Activated T-cell treated with anti-CD3 and anti-CD28 coated beads, Interleukin-2, amount 50 U/mL, for 48 hours (primary cell): ENCODE measurements at places on chromosomes 6 and 20.

GRCh38 chr20:63357921-63358905 is 2.9 kb downstream of the CHRNA4 start:
- DNase-seq: no peak

GRCh38 chr6:128711149-128711548 is 171.8 kb upstream of the LAMA2 start:
- no peak for DNase-seq

DNA sequence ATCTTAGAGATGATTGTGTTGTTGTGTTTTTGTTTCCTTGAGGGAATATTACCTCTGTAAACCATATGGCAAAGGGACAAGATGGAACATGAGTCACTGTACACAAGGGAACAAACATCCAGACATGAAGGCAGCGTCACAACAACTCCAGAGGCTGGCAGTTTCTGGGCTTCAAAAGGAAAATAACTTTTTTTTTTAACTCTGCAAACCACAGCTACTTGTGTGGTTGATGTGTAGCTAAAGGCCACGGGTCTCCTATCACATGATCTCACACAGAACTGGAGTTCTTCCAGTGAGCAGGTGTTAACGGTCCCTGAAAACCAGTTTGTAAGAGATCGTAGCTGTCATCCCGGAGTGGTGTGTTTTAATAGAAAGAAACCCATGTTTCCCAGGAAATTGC is 33.2 kb upstream of the HBS1L start:
- no peak for DNase-seq

DNA sequence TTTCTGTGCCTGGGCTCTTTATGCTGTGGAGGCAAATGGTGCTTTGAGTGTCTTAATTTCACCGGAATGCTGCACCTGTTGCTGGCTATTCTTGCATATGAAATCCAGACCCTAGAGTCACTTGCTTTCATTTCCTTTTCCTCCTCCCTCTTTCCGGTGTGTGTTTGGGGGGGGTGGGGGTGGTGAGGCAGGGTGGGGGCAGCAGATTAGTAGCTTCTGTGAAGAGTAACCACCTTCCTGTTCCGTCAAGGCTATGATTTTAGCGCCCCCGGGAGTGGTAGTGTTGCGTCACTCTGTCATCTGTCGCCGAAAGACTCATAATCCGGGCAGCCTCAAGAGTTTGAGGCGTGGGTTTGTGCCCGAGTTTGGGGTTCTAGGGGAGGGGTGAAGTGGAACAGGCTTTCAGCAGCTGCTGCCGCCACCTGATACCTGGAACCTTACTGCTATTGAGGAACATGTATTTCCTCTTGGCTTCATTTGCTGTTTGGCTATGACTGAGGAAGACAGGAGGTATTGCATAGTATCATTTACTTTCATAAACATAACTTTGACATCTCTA is 49.1 kb downstream of the UTRN start:
- peak; percentile 73 for DNase-seq

- peak; percentile 86 for DNase-seq
Observed at GRCh38 chr6:142946924-142947713, 2.1 kb upstream of the HIVEP2 start.

- DNase-seq: no peak
Observed at GRCh38 chr20:61662226-61662967, 403.3 kb downstream of the TAF4 start.

GRCh38 chr20:37233548-37234253 is 27.9 kb downstream of the GHRH start:
- no peak for DNase-seq

- no peak for DNase-seq
Observed at GRCh38 chr6:7134999-7135745, 27.4 kb downstream of the RREB1 start.

DNA sequence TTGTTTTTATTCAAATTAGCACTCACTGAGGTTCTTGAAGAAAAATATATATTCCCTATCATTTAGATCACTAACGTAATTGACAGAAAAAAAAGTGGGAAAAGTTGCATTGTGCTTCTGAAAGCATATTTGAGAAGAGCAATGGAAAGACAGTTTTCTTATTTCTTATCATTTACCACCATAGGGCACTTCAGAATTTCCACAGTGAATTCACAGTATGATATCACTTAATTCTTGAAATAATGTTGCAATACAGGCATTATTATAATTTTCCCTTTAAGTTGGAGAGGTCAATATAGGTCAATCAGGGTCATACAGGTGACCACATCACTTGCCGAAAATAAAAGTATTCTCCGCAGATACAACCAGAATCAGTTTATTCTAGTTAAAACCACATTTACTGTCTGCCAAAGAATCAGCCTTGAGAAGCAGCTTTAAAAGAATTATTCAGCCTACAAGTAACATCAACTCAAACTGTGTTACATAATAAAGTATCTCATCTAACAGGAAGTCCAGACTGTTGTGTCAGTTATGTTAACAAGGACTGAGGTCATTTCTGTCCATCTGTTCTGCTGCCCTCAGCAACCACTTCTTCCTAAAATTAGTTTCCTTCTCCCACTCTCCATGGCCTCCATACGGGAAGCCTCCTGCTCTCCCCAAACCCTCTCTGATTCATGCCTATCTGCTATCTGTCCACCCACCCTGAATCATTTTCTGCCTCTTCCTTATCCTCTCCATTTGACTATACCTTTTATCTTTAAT is 121.2 kb downstream of the SIM1 start:
- no peak for DNase-seq

DNA sequence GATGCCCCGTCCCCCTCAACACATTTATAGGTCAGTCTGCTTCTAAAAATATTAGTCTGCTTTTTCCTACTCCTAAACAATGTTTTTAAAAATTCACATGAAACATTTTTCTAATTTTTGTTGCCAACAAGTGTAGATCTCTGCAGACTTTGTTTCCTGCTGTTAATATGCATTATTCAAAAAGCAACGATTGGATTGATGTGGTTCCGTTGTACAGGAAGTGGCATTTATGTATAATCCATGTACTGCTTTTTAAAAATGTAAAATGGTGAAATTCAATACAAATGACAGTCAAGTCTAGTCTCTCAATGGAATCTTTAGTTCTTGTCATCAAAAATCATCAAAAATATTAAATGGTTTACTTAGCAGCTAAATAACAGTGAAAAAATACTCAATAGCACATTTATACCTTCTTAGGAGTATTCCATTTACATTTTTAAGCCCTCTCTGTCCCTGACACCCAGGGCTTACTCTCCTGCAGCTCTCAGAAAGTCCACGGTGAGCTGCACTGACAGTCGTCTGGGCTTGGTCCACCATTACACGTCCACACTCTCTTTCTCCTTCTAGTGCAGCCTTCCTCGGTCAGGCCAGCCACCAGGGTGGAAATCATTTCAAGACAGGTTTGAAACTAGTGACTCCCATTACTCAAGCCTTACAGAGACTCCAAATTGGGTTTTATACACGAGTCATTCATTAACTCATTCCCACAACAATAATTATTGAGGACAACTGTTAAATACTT is 211.5 kb downstream of the TMEM200A start:
- no peak for DNase-seq

- no peak for DNase-seq
Observed at GRCh38 chr6:68225729-68226128, 409.4 kb upstream of the ADGRB3 start.

DNA sequence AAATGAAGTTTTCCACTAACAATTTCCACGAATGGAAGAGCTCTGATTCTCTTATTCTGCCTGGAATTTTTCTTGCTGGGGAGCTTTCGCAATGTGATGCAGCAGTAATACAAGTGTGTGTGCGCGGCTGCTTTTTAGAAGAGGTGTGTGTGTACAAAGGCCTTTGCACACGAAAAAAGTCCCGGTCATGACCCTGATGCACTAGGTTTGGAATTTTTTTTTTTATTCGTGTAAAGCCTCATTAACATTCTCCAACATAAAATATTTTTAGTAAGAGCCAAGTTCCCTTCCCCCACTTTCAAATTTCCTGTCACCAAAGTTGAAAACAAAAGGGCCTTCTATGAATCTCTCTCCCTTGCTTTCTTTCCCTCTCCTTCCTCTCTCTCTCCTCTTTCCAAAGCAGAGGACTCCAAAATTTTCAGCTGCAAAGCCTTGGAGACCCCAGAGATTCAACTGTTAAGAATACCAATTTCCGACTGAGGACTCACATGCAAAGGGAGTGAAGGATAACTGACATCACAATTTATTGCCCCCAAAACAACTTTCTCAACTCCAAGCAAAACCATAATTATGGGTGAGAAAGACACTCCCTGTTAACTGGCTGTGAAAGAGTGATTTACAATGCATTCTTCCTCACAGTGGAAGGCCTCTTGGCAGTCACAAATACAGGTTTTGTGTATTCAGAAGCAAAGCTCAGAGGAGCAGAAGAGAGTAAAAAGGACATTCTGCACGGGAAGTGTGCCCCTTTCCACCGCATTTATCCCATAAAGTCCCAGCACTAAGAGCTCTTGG is 421.2 kb upstream of the JARID2 start:
- DNase-seq: no peak

- DNase-seq: no peak
Observed at GRCh38 chr6:34234667-34235306, 1.9 kb upstream of the HMGA1 start.

DNA sequence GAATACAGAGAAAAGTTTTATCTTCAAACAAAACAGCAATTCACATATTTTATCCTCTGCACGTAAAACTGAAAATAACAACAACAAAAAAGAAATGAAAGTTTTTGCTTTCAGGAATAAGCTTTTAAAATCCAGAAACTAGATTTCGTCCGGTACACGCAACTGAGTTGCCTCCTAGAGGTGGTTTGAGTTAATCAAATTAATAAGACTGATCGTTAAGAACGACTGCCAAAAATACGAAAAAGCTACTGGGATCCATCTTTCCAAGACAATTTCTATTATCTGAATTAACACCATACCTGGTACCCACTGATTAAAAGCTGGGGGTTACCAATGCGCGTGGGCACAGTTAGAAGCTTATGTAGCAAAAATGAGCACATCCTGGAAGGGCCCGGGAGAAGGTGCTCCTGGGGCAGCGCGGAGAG is 669 bp downstream of the PDCD2 start:
- no peak for DNase-seq

DNA sequence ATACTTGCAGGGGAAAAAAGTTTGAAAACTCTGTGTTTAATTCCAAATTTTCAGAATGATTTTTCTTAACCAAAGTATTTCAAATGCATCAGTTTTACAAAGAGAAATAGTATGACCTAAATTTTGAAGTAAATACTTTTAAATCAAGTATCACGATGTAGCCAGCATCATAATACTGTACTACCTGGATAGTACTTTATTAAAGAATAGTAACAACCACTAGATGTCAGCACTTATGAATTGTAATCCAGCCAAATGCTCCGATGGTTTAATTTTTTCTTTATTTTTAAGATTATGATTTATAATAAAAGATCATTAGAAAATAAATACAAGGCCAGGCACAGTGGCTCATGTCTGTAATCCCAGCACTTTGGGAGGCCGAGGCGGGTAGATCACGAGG is 37.2 kb upstream of the HACE1 start:
- DNase-seq: no peak
